ENCODE measurements at places on chromosomes 3 and 15.

DNA sequence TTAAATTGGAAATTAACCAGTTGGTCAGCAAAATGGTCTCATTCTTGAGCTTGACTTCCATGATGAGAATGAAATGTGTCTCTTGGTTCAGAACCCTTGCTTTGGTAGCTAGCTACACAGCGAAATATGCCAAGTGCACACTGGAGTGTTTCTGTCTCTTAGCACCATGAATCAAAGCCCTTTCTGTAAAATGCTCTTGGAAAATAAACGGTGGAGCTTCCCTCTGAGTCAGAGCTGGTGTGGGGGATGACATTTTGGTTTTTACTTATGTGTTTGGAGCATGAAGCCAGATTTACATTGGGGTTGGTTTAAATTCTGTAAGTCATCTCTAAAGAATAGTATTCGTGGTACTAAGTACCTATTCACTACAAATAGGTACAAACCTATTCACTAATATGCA, 85.1 kb upstream of the NANOGP8 start:
- DNase-seq: no peak

DNA sequence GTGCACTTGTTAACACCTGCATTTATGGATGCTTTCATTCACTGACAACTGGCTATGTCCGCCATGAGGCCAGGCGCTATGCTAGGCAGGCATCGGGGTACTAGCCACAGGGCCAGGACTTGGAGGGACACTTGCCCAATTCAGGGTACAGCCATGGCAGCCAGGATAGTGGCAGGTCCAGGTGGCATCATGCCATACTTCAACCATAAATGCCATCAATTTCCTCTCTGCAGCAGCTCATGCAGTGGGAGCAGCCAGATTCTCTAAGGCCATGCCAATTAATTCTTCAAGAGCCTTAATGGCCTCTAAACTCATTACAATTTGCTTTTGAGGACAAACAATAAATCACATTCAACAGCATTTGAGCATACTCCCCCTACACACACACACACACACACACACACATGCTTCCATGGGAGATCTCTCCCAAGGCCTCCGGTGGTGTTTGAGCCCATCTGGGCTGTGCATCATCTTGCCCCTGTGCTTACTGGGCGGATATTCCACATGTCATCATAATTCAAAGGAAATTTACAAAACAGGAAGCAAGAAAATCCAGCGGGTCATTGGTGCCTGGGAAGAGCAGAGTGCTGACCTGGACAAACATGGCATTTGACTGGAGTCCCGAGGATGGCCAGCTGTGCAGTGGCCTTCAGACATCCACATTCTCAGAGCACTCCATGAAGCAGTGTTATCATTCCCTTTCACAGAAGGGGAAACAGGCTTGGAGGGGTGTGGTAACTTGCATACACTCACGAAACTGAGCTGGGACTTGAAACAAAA, 109.1 kb downstream of the IQSEC1 start:
- DNase-seq: no peak

DNA sequence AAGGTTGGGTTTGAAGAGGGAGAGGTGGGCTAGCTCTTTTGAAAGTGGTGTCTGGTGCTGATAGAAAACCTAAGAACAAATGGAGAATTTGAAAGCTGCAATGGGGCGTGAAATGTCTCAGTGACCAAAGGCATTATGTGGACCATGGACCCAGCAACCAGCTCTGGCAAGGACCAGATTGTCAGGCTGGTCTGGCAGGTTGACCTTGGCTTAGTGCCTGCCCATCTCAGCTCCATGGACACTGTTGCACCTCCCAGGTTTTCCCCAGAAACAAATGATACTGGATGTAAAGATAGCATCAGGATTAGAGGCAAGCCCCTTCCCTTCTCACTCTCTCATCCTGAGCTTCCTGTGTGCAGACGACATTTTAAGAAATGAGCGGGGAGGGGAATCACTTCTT, 302.9 kb upstream of the LRRFIP2 start:
- DNase-seq: no peak

DNA sequence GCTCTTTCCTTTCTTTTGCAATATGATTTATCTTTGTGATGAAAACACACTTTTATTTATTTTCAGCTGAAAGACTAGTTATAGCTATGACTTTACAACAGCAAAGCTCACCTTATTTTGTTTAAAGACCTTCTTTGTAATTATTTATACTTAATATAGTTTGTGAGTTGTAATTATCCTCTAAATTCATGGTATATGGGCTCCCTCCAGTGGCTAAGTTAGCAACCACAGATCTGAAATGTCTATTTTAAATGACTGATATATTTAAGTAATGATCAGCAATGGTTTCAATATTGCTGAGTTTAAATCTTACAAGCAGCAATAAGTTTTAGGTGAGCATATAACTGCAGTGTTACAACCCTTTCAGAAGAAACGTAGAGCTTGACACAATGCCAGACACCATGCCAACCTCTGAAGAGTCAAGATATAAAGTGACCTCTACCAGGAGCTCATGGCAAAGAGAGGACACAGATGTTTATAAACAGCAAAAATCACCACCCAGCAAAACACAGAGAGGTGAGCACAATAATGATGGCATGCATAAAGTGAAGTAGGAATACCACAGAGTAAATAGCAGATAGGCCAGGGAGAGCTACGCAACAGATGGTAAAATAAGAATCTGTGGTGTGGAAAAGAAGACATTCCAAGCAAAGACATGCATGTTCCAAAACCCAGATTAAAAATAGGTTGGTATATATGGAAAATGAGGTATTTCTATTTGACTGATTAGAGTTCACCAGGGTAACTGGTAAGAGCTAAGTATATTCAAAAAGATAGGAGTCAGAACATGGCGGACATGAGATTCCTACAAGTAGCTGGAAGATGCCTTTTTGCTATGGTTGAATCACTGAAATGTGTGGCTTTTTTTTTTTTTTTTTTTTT, 143.7 kb upstream of the ZNF385D start:
- no peak for DNase-seq

DNA sequence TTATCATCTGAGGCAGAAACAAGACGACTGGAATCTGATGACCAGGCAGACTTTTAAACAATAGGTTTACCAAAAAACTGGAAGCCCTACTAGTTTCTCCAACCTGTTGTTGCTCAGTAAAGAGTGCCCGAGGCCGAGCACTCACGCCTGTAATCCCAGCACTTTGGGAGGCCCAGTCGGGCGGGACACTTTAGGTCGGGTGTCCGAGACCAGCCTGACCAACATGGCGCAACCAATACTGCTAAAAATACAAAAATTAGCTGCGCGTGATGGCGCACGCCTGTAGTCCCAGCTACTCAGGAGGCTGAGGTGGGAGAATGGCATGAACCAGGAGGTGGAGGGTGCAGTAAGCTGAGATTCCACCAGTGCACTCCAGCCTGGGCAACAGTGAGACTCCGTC, 1.1 kb upstream of the WDR5B start:
- DNase-seq: peak; percentile 8

GRCh38 chr3:32414522-32415202, 23.0 kb downstream of the CMTM7 start:
- DNase-seq: no peak

DNA sequence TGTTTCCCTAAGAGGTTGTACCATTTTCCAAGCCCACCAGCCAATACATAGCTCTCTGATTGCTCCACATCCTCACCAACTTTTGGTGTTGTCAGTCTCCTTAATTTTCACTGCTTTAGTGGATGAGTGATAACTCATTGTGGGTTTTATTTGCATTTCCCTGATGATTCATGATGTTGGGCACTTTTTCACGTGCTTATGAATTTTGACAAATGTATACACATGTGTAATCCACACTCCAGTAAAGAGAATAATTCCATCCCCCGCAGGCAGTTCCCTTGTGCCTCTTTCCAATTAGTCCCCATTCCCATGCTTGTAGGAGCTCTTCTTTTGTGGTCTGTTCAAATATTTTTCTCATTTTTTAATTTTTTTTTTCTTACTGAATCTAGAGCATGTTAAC, 52.4 kb downstream of the ANP32A start:
- DNase-seq: no peak

DNA sequence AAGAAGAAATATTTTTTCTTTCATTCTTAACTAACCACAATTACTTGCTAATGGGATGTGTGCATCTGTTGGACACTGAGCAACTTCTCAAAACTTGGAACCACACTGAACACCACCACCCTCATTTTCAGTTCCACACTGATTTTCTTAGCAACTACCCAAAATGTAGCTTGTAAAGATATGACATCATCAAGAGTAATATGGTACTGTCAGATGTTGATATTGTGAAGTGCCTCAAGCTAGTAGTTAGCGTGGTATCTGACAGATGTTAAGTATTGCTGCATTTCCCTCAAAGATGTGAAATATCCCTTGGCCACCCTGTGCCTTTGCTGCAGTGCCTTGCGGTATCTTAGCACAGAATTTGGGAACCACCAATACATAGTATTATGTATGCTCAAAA, 9.3 kb downstream of the RFTN1 start:
- DNase-seq: no peak

- DNase-seq: no peak
Measured at GRCh38 chr3:153348457-153349107, 186.6 kb downstream of the RAP2B start.

- DNase-seq: no peak
Measured at GRCh38 chr3:69872783-69873378, 126.7 kb upstream of the SAMMSON start.

DNA sequence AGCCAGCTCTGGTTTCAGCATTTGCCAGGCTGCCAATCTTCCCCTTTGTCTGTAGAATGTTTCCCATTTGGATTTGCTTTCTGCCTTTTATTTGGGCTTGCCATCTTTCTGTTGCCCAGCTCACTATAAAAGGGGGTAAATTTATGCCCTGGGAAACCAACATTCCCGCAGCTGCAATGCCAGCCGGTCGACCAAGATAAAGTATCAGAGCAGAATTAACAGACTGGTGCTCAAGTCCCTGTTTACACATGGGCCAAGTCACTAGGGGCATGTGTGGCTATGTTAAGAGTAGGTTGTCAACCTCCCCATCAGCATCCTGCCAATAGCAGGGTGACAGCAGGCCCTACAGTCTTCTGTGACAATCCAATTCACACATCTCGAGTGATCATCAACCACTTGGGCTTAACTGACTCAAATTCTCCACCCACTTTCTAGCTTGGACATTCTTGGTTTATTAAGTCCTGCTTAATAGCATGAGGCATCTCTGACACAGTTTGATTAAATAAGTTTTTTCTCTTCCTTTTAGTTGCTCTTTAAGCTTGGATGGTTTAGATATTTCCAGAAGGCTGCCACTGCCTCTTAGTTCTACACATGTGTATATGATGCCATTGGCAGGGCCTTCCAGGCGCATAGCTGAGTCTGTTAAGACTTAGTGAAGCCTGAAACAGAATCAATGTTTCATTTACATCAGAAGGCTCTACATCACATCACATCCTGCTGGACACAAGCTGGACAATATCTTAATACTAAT, 24.1 kb upstream of the VEPH1 start:
- no peak for DNase-seq

DNA sequence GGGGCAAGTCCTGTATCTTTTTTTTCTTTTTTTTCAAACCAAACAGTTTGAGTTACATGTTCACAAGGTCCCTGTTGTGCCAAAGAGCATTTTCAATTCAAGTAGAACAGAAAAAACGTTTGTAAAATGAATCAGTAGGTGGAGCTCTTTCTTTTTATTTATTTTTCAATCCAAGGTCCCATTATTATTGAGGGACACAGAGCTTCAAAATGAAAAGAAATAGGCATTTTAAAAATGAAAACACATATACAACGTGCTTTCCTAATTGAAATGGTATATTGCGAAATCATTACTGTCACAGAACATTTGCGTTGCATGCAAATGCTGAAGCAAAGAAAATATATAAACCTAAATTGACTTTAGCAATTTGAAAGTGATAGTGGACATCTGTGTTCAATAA, 711.0 kb downstream of the MECOM start:
- no peak for DNase-seq

GRCh38 chr3:150830094-150830681, 67.2 kb upstream of the SIAH2 start:
- DNase-seq: peak; percentile 31

DNA sequence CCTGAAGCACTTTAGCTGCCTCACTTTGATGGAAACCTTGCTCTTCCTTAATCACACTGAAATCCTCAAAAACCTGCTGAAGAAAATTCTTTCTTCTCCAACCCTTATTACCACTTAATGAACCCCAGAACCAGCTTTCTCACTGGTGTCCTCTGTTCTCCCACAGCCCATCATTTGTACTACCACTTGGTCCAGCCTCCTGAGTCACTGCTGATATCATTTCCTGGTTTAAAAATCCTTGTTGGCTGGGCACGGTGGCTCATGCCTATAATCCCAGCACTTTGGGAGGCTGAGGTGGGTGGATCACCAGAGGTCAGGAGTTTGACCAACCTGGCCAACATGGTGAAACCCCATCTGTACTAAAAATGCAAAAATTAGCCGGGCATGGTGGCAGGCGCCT, 418.6 kb upstream of the KCNMB2 start:
- DNase-seq: no peak

- peak; percentile 70 for DNase-seq
Measured at GRCh38 chr15:75307778-75308390, 25.2 kb downstream of the GOLGA6D start.

DNA sequence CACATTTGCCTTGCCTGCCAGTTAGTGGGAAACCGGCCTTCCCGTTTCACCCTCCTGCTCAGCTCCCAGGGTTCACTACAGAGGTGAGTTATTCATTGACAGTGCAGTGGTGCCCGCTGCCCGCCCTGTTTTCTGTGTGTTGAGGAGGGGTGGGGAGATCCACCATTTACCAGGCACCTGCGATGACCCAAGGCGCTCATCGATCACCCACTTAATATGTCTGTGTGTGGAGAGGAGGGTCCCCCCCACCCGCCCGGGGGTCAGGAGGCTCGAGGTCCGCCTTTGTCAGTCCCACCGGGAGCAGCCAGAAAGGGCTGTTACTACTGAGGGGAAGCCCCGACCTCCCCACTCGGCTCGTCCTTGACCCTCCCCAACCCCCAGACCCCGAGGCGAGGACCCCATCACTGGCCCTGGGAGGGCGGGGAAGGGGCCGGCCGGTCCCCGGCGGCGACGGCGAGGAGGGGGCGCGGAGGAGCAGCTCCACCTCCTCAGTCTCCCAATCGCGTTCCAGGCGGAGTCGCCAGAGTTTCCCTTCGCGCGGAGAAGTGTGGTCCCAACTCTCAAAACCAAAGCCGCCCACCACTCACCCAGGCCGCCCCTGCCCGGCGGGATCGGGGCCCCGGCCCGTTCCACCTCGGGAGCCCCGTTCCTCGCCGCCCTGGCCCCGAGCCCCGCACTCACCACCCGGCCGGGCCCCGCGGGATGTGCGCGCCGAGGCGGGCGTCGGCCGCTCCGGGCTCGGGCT, 1.1 kb downstream of the PLXNB1 start:
- peak; percentile 37 for DNase-seq

Data from BE2C (cell line).